ENCODE measurements at places on chromosomes 5 and 9.

GRCh38 chr9:127175764-127176163 lies 53.3 kb upstream of the ANGPTL2 start:
- no peak for DNase-seq

DNA sequence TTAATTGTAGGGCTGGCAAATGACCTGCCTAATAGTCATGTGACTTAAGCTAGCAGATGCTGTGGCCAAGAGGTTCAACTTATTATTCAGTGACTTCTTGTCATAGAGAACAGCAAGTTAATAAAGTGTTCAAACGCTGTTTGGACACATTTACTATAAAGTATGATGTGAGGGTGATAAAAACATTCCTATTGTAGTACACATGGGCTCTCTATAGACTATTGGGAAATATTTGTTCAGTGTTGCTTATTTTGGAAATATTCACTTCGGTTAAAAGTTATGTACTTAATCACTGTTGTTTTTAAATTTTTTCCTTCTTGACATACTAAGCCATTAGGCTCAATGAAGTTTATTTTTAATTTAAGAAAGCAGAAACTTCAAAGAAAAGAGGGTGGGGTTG lies 345.0 kb downstream of the NNT start:
- DNase-seq, result no peak

DNA sequence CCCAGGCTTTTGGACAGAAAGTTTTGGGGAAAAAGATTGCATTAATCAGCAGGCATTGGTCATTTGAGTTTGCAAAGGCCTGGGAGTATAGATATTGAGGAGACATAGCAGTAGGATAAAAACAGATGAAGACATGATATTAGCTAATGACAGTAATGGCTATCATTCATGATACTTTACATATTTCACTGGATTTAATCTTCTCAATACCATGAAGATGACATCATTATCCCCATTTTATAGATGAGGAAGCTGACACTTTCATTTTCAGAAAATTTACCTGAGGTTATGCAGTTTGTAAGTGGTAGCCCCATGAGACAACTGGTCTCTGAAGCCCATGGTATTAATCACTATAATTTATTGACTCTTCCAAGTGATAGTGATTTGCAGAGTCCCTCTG lies 23.0 kb downstream of the GLRA1 start:
- DNase-seq, result no peak

GRCh38 chr5:54533541-54534190 lies 16.1 kb downstream of the SNX18 start:
- no peak for DNase-seq

GRCh38 chr5:134122530-134122929 lies 8.0 kb downstream of the TCF7 start:
- DNase-seq, result peak; percentile 27

DNA sequence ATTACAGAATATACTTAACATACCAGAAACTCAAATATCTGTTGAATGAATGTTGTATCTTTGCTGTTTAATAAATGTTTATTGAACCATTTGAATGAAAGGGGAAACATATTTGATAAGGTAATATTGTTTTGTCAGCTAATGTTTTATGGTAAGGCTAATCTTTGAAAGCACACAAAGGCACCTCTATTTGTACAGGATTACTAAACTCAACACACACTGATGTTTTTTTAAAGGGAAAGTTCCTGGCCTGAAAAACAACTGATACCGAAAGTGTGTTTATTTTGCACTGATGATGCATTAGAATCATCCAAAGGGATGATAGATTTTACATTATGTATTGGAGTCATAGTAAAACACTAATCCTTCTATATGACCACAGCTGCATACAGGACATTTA lies 82.5 kb downstream of the ADCY2 start:
- DNase-seq, result no peak

DNA sequence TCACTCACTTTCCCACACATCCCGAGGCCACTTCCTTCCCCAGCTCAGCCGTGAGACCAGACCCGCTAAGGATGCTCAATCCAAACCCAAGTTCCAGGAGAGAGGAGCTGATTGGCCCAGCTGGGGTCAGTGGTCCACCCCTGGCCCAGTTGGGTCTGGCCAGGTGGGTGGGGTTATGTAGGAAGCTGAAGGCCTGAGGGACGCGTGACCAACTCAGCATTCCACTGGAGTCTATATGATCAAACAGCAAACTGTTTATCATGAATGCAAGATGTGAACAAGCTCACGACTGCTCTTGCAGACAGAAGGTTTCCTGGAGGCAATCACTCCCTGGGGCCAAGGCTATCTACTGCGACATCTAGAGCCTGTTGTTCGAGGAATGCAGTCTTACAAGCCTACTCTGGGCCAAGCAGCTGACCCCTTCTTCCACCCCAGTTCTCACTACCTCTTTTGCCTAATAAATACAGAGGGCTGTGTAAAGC lies 4.9 kb upstream of the RAPGEF1 start:
- no peak for DNase-seq

DNA sequence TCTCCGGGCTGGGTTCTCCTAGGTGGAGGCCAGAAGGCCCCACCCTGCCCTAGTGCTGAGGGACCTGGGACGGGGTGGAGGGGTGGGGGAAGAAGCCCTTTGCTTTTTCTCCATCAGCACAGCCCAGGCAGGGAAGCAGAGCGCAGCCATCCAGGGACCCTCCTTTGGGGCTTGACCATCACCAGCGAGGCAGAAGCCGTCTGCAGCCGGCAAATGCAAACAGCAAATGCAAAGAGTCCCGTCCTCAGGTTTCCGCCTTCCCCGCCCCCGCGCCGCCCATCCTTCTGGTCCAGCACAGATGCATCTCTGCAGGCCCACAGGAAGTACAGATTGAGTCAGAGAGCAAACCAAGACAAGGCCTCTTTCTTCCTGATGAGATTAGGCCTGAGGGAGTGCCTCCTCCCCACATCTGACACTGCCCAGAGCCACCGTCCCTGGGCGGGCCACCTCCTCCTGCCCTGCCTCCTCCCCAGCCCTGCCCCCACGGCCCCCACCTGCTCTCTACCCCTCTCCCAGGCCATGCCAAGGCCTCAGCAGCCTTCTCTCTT lies 23.4 kb downstream of the CORO2A start:
- no peak for DNase-seq

DNA sequence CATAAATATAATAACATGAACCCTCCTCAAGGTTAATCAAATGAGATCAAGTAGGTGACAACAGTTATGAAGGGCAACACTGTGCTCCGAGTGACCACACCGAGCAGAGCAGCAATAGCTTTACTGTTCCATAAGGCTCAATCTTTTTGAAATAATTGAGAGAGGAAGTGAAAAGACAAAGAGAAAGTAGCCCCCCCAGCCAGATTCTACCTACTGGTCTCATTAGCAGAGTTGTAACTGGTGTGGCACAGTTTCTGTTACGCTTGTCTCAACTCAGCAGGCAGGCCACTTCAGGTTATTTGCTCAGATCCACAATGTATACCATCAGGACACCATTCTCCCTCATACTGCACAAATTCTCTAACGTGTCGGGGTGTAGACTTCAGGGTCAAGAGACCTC lies 14.0 kb downstream of the PRUNE2 start:
- no peak for DNase-seq

GRCh38 chr5:196350-196749 lies 5.1 kb downstream of the LRRC14B start:
- DNase-seq, result no peak

- no peak for DNase-seq
Measured at GRCh38 chr5:157820593-157821252, 38.2 kb downstream of the CLINT1 start.

GRCh38 chr5:17398866-17399835 lies 98.9 kb upstream of the TAF11L2 start:
- no peak for DNase-seq

GRCh38 chr5:110086658-110087388 lies 397.1 kb downstream of the MAN2A1 start:
- DNase-seq, result peak; percentile 35

- no peak for DNase-seq
Measured at GRCh38 chr5:115838885-115839518, 2.4 kb downstream of the ATG12 start.

DNA sequence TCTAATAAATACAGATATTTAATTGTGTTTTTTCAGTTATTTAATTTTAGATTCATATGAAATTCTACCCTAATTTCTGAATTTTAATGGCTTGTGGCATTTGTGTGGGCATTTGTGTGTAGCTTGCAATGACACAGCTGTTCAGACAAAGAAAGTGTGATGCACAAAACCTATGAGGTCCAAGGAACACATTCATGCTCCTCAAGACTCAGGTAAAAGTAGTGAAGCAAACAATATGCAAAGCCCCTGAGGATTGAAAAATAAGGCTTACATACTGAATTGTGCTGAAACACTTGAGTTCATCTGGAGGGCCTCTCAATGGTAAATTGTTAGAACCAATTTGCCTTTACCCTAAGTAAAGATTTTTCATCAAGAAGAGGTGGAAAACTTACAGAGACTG lies 28.1 kb downstream of the IL7R start:
- DNase-seq, result no peak

DNA sequence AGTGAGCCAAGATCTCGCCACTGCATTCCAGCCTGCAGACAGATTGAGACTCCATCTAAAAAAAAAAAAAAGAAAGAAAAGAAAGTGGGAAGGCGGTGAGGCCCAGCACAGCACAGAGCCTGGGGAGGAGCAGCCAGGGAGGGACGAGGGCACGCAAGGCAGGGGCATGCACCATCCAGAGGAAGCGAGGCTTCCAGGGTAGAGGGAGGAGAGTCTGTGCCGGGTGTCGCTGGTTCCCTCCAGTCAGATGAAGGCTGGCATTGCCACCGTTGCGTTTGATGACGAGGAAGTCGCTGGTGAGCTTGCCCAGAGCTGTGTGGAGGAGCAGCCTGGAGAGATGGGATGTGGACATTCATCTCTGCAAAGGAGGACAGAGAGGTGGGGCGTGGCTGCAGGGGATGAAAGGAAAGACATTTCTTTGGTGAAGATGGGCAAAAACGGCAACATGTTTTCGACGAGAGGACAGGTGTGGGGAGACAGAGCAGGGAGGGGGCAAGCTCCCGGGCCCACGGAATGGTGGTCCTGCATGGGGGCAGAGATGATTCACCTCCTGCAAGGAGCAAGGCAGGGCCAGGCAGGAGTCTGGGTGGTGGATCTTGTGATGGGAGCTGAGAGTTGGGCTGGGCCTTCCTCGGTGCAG lies 18.6 kb upstream of the OLFM1 start:
- DNase-seq, result no peak

DNA sequence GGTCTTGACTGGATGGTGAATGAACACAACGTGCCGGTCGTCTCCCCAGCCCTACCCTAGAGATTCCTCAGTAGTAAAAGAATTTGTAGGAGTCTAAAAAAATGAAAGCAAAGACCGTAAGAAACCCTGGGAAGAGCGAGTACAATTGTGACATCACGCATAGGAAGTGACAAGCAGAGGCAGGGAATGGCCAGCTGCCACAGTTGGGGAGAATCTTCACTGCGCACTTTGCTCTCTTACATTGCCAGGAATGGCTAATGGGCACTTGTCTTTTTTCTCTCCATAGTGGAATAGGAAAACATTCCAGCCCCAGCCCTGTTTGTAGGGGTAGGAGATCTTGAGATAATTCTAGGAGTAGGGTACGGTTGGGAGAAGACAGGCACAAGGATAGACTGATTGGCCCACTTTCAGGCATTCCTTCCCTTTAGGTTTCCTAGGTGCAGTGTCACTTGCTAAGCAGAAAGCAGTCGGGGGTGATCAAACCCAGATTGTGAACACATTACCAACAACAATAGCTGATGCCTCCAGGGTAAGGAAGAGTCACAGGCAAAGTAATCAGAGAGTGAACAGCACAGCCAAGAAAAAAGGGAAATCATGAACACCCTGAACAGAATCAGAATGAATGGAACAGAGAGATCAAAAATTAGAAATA lies 302.7 kb downstream of the MAN2A1 start:
- no peak for DNase-seq

DNA sequence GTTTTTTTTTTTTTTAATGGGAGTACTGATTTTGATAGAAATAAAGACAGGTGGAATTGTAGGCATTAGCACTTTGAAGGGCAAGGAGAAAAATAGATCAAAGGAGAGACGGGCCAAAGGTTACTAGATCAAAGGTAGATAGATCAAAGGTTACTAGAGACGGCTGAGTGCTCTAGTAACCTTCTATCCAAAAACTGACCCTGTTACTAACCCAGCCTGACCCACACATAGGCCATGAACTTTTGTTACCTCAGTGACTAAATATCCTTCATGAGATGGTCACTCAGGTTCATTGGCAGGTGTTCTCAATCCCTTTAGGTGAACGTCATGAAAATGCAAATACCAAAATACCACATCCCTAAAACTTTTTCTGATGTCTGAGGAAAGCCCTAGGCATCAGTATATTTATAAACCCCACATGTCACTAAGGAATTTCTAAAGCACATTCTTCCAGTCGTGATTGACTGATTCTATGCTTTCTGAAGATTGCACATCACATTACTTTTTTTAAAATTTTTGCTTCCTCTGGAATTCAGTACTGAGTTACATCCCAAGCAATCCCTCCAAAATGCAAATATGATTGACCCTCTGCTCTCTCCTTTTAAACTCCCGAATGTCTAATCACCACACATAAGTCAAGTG lies 772.7 kb downstream of the BRINP1 start:
- no peak for DNase-seq

Data from stimulated activated CD4-positive, alpha-beta T cell treated with anti-CD3 and anti-CD28 coated beads, Interleukin-2, amount 100 ng/mL, for 4 hours (primary cell).